GM12864 (cell line): ENCODE measurements at places on chromosomes 1 and 21.

DNA sequence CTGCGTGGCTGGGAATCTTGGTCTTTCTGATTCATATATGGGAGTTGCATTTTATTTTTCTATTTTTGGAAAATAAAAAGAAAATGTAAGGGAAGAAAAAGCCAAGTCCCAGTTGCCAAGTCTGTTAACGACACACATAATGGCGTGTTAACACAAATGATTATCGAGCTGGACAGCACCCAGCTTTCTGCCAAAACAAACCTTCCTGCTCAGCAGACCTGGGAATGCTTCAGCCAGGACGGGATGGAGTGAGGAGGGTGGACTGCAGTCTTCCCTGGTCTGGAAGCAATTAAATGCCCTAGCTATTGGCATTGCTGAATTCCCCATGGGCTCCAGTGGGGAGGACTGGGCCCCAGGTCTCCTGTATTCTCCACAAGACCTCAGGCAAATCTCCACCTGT, 184.2 kb upstream of the USP24 start:
- DNase-seq, result no peak

- DNase-seq, result no peak
These were observed 29.8 kb upstream of the VTCN1 start for GRCh38 chr1:117240547-117240946.

DNA sequence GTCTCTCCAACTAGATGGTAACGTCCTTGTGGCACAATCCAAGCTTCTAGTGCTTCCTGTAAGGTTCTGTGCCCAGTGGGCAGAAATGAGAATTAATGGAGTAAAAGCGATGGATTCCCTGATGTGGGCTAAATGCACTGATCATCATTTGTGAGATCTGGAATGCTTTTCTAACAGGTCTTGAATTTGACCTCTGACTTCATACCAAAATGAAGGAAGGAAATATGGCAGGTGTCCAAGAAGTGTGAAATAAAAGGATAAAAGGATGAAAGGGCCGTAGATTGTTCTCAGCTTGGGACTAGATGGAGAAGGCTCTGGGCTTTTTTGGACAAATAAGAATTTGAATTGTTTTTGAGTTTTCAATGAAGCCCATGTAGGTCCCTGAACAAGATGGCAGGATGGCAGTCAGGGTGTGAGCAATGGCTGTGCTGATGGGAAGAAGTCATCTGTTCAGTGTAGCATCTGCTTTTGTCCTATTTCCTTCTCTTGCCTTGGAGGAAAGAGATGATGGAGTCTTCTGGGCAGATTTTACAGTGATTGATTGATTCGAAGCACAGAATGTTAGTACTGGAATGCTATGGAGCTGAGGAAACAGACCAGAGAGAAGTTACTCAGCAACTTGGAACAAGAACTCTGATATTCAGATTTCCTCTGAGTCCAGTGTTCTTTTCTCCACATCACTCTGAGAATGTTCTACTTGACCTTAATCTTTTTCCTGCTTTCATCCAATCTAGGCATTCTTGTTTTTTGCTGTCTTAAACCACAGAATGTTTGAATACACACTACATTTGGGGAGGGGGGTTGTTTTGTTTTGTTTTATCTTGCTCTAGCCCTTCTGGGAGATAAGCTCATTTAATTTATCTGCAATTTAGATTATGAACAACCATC, 286.0 kb downstream of the HLX start:
- DNase-seq, result no peak

DNA sequence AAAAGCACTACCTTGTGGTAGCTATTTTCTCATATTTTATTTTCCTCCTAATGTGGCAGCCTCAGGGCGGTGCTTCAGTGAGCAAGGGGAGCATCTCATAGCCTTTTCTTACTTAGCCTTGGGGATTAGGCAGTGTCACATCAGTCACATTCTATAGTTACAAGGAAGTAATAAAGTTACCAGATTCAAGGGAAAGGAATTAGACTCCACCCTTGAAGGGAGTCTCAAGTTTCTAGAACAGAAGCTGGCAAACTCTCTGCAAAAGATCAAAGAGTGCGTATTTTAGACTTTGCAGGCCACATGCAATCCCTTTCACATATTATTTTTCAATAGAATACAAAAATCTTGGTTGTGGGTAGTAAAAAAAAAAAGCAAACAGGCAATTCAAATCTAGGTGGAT, 350.4 kb downstream of the AMY1C start:
- no peak for DNase-seq

GRCh38 chr1:81999364-81999763, 198.6 kb downstream of the ADGRL2 start:
- DNase-seq, result no peak

DNA sequence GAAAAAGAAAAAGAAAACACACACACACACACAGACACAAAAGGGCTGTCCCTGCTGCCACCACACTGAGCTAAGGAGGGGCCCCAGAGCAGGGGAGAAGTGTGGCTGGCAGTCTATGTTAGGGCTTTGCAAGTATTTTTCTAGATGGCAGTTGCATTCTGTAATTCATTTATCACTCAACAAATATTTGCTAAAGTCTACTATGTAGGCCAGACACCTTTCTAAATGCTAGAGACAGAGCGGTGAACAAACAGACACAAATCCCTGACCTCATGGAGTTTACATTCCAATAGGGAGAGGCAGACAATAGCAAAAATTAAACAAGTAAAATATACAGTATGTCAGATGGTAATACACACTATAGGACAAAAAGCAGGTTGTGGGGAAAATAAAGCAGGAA, 20.2 kb downstream of the WDR64 start:
- no peak for DNase-seq

GRCh38 chr1:37052120-37052519, 17.8 kb upstream of the GRIK3 start:
- no peak for DNase-seq

GRCh38 chr21:25512095-25513081, 94.9 kb downstream of the MRPL39 start:
- no peak for DNase-seq

DNA sequence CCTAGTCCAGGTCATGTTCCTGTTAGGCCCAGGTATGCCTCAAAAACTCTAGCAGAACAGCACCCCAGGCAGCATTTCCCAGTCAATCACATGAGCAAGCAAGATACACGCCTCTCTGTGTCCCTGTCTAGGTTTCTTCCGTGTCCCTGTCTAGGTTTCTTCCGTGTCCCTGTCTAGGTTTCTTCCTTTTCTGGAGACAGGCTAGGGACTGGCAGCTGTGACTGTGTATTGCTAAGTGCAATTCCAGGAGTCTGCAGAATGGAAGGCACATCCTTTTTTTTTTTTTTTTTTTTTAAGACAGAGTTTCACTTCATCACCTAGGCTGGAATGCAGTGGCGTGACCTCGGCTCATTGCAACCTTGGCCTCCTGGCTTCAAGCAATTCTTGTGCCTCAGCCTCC, 77.6 kb downstream of the SETD4 start:
- no peak for DNase-seq

DNA sequence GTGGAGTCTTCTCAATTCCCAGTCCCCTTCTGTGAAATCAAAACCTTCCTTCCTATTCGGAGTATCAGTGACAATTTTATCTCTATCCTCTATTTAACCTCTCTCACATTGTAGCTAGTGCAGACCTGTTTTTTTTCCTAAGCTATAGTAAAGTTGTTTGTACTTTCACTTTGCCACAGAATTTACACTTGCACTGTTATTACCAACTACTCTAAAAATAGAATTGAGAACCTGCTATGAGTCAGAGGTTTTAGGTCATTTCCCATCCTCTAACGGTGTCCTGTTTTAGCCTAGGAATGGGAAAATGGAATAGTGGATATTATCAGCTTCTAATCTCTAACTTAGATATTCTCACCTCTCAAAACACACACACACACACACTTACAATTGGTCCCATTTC, 862.7 kb downstream of the NCAM2 start:
- DNase-seq, result no peak

DNA sequence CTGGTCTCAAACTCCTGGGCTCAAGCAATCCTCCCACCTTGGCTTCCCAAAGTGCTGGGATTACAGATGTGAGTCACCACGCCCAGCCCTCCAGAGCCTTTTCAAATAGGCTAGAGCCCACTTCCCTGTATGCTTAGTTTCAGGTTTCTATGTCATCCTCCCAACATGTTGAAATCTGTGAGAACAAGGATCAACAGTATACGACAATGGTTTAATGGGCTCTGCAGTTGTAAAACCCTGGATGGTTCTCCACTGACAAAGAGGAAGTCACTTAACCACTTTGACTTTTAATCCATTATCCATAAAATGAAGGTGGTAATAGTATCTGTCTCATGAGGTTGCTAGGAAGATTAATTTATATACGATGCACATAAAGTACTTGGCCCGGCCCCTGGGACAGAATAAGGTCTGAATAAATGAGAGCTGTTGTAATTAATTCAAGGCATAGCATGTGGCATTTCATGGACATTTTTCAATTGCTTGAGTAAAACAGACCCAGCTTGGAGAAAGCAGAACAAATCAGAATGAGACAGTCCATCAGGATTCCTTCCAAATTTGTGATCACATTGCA, 113.9 kb upstream of the ZNF648 start:
- no peak for DNase-seq

GRCh38 chr1:244019982-244020485, 31.0 kb upstream of the ZBTB18 start:
- DNase-seq, result no peak

DNA sequence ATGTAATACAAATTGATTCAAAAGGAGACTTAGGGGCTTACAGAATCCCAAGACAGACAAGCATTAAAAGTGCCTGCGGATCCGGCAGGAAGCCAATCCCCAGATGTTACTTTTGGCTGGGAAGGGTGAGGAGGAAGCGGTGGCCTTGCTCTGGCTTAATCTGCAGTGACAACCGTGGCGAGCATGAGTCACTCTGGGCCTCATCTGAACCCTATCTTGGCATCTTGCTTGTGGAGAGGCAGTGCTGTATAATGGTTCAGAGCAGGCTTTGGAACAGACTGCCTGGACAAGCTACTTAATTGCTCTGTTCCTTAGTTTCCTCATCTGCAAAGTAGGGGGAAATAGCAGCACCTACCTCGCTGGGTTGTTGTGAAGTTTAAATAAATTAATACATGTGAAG, 74.1 kb downstream of the XCL2 start:
- no peak for DNase-seq

DNA sequence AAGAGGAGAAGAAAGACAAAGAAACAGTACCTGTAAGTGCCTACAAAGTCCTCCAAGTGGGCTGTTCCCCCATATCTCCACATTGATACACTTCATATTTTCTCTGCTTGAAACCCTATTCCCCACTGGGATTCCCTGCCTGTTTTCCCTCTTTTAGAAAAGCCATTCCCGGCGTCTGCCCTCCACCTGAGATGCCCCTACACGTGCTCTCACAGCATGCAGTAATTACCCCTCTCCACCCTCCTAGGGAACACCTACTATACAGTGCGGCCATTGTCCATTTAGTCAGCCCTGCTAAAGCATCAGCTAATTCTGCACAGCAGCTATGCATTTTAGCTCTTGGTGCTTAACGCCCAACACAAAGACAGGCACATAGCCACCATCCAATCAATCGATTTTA, 135.7 kb upstream of the TIAM1 start:
- DNase-seq, result no peak

DNA sequence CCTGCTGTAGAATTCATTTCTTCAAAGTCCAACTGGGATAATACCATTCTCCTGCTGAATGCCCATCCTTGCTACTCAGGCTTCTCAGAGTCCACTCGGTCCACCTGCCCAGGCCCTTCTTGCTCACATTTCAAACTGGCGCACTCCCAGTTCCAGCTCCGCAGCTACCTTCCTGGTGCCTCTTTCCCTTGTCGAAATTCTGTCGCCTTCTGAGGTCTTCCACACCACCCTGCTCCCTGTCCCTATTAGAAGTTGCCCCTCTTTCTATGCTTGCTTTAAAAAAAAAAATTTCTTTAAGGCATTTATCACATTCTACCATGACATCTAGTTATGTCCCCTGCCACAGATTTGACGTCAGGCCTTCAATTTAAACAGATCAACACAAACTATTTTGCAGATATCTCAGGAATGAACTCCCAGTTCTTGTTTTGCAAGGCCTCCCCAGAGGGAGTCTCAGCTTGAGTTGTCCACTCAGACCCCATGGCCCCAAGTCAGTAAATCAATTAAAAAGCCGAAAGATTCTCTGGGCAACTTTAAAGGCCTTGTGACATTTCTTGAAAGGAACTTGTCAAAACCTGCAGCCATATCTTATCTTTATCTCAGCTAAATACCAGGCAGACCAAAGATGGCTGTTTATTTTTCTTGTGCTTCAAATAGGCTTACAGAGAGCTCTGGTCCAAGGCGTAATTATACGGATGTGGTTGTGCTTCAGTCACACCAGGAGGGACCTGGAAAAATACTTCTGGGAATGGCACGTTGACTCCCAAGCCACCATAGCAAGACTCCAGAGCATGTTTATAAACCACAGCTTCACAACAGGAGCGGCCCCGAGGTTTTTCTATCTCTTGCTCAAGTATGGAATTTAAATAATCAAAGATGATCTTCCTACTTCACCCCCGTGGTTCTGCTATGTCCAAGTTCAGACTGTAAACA, 2.2 kb downstream of the FAM89A start:
- DNase-seq, result no peak

DNA sequence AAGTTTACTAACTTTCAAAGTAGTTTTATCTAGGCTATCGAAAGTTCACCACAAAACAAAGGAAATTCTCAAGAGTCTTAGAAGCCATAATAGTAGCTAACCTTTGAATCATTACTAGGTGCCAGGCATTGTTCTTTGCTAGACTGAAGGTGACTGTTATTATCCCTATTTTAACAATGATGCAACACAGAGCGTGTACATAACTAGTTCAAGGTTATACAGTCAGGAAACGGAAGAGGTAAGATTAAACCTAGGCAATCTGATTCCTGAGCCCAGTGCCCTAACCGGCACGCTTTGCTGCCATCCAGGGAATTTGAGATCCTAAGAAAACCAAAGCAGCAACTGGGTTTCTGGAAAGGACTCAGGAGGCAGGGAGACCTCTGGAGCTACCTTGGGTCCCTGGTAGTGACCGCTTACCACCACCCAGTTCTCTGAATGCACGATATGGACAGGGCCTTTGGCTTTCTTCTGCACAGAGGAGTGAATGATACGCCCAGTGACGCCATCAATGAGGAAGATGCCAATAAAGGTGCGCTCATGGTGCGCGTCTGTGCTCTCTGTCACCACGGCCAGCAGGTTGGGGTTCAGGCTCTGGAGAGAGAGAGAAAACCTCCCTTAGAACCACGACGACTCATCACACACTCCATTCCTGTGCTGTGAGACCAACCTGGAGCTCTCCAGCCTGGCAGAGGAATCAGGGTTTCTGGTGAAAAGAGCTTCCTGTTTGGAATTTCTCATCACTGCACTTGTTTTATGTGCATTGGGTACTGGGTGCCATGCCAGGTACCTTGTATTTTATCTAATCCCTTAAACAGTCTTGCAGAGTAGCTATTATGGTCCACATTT, 13.1 kb upstream of the UBR4 start:
- no peak for DNase-seq

DNA sequence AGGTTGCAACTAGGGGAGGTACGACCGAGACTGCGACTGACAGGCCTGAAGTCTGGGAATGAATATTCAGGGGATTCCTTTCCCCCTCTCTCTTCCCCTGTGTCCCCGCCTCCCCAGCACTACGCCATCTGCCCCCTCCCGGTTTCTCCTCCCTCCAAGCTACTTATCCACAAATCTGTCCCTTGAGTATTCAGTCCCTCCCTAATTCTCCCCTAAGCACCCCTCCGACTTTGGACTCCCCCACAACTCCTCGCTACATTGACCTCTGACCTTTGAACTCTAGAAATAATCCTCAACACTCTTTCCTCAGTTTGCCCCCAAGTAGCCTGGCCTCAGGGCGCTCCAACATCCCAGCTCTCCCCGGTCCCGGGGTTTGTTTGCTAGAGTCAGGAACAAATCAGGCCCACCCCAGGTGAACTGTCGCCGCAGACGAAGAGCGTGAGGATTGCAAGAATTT, 393 bp downstream of the LYSMD1 start:
- no peak for DNase-seq

- no peak for DNase-seq
These were observed 36.0 kb downstream of the SYT6 start for GRCh38 chr1:114117654-114118053.
